Stimulated activated CD8-positive, alpha-beta memory T cell treated with anti-CD3 and anti-CD28 coated beads, Interleukin-15, amount 100 ng/mL, for 4 hours (primary cell): ENCODE measurements at places on chromosomes 13 and 19.

- DNase-seq: no peak
These were observed 98.3 kb downstream of the TNFRSF19 start for GRCh38 chr13:23668562-23668961.

DNA sequence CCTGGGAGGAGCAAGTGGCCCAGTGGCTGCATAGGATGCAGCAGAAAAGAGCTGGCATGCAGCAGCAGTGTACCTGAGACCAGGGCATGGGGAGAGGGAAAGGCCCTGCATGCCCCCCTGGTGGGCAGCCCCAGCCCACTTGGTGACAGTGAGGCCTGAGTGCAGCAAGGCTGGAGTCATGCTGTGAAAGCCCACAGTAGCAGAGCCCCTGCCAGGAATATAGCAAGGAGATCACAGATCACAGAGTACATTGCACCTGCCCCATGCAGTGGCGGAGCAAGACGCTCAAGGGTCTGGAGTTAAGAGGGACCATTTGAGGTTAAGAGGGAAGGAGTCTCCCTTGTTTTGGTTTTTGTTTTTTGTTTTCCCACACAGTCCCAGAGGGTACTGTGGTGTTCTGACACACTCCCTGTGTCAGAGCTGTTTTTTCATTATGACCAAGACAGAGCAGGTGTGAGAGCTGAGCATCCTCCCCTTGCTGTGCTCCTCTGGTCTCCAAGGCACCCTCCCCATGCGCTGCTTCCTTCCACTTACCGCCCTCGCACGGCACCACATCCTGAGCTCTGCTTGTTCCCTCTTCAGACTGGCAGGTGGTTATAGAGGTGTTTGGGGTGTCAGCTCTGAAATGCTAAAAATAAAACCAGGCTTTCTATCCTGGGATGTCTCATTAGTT lies 85.0 kb upstream of the UBL3 start:
- DNase-seq: peak; percentile 17

GRCh38 chr13:102642475-102642874 lies 45.7 kb downstream of the TPP2 start:
- DNase-seq: no peak

DNA sequence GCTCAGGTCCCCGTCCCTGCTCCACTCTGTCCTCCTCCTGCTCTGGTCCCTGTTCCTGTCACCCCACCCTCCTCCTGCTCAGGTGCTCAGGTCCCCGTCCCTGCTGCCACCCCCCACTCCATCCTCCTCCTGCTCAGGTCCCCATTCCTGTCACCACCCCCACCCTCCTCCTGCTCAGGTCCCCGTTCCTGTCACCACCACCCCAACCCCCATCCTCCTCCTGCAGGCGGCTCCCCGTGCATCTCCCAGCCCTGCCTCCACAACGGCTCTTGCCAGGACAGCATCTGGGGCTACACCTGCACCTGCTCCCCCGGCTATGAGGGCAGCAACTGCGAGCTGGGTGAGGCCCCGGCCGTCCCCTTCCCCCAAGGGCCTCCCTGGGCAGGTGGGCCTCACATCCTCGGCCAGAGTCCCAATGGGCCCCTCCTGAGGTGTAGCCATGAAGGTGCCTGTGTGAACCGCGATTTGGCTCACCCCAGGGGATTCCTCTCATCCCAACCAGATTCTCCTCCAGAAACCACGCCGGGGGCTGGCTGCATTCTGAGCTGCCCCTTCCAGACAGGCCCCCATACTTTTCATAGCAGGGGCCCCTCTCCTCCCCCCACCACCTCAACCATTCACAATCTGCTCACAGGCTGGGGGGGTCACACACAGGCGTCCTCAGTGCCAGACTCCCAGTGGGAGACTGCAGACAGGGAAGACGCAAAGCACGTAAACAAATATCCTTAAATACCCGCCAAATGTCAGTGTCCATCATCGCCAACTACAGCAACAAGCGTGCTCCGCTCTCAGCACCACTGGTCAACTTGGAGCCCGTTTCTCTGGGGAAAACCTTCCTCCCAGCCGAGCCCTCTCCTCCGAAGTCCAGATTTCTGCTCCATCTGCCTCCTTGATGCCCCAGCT lies 4.6 kb downstream of the PROZ start:
- no peak for DNase-seq

DNA sequence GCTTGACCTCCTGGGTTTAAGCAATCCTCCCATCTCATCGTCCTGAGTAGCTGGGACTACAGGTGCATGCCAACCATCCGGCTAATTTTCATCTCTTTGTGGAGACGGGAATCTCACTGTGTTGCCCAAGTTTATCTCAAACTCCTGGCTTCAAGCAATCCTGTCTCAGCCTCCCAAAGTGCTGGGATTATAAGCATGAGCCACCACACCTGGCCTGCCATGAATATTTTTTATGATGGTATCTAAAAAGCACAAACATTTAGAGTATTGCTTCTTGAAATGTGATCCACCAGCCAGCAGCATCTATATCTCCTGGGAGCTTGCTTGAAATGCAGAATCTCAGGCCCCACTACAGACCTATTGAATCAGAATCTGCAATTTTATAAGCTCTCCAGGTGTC lies 111.2 kb upstream of the CLDN10 start:
- DNase-seq: no peak

DNA sequence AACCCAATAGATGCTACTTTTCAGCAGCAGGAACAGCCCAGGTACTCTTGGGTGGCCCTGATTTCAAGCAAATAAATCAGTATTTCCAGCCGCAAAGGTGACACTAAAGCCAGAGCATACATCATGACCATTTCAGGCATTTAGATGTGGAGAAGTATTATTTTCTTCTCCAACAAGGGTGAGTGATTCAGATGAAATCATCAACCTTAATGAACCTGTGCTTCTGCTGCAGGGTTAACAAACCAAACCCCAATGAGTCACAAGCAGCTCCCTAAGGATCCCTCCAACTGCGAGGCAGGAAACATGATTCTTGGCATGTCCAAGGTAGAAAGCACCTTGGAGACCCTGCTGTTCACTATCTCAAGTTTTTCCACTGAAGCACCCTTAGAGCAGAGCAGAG lies 32.7 kb downstream of the MBNL2 start:
- no peak for DNase-seq

GRCh38 chr13:33798023-33798422 lies 19.9 kb upstream of the RFC3 start:
- no peak for DNase-seq

- DNase-seq: peak; percentile 9
These were observed 58.7 kb upstream of the PABPC3 start for GRCh38 chr13:25037057-25037813.

GRCh38 chr13:31919971-31920726 lies 111.4 kb upstream of the FRY start:
- no peak for DNase-seq

DNA sequence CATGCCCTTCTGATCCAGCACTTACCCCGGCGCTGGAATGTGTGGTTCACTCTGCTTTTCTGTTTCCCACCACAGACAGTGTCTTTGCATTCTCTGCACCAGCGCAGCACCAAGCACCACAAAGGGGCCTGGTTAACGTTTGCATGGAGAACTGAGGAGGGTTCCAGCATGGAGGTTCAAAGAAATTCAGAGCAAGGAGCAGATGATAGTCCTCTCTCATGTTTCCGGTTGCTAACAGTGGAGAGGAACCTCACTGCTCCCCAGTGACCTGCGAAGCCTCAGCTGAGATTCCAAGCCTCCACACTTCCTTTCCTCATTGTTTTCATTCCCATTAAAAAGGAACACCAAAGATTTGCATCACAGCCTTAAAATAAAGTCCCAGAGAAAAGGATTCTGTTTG lies 99.7 kb downstream of the STARD13 start:
- DNase-seq: no peak

- no peak for DNase-seq
These were observed 721 bp downstream of the MED25 start for GRCh38 chr19:49818649-49819370.

GRCh38 chr19:1567116-1567847 lies 843 bp downstream of the MEX3D start:
- no peak for DNase-seq

- DNase-seq: no peak
These were observed 12.3 kb upstream of the C1QTNF9B start for GRCh38 chr13:23909606-23910005.

- peak; percentile 81 for DNase-seq
These were observed at the start of gene GPR180 for GRCh38 chr13:94601446-94602431. Gene GPR180 (plus strand): TSS chr13:94601857. CDS start chr13:94601928, 71 bp downstream.

GRCh38 chr19:42498169-42498757 lies 30.0 kb downstream of the CEACAM1 start:
- no peak for DNase-seq

- DNase-seq: peak; percentile 29
These were observed at the start of gene ETV2 for GRCh38 chr19:35641515-35642151. Gene ETV2 (plus strand): TSS chr19:35641745. CDS start chr19:35642461, 716 bp downstream.

DNA sequence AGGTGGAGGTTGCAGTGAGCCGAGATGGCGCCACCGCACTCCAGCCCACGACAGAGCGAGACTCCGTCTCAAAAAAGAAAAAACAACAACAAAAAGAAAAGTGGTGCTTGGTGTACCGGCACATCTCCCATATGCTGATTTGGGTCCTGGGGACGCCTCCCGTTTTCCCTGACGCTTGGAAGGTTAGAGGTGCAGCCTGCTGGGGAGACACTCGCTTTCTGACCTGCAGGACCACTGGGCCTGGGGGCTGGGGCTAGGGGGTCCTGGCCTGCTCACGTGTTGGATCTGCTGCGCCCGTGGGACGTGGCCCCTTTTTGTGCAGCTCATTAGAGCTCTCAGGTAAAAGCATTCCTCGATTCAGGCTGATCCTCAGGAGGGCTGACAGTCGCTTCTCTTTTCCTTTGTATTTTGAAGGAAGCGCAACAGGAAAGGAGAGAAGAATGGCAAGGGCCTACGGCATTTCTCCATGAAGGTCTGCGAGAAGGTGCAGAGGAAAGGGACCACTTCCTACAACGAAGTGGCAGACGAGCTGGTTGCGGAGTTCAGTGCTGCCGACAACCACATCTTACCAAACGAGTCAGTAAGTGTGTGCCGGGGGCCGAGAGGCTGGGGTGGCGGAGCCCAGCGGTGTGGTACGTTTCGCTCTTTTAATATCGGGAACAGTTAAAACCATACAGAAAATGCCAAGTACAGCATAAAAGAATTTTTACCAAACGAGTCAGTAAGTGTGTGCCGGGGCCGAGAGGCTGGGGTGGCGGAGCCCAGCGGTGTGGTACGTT lies 25.1 kb downstream of the ATP4B start:
- no peak for DNase-seq

DNA sequence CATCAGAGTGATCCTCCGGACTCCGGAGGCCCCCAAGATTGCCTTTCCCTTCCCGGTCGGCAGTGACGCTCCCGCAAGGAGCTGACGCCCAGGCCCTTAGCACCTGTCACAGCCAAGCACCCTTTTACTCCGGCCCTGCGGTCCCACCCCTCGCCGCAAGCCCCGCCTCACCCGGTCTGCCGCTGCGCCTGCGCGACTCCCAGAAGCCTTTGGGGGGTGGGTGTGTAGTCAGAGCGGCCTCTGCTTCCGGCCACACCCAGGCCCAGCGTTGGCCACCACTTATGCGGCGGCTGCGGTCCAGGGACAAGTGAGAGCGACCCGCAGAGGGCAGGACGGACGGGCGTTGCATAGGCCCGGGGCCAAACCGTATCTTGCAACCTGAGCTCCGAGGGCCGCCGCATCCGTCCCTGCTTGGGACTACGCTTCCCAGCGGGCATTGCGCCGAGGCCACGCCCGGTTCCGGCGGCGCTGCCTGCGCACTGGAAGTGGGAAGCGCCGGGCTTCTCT lies 441 bp upstream of the ZFP28 start:
- peak; percentile 78 for DNase-seq

DNA sequence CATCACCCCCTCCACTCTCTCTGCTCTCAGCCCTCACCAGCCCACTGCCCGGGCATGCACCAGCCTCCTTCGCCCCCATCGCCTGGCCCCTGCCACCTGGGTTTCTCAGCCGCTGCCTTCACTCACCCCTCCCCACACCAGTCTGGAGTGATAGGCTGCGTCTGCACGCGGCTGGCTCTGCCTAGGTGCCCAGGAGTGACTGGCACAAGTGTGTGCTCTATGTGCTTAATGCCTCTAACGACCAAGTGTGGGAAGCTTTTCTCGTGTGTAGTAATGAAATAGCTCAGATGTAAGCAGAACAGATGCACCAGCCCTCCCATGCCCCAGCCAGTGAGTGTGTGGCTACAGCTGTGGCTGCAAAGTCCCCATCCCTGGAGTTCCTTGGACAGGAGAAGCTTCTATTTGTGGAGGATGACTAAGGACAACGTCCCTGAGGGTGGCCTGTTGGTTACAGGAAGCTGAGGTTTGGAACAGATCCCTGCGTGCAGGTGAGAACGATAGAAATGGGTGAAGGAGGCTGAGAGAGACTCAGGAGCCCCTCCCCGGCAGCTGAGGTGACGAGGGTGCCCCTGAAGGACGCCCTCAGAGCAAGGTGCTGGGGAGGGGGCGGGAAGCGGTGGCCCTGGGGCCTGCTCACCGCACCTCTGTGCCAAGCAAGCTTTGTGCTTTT lies 35.6 kb downstream of the ATP11A start:
- no peak for DNase-seq

- no peak for DNase-seq
These were observed 758 bp upstream of the ZNF888 start for GRCh38 chr19:52923778-52924593.

- no peak for DNase-seq
These were observed 324.9 kb downstream of the UQCRFS1 start for GRCh38 chr19:28887920-28888618.

GRCh38 chr19:44192127-44192526 lies 20.2 kb upstream of the ZNF227 start:
- no peak for DNase-seq

DNA sequence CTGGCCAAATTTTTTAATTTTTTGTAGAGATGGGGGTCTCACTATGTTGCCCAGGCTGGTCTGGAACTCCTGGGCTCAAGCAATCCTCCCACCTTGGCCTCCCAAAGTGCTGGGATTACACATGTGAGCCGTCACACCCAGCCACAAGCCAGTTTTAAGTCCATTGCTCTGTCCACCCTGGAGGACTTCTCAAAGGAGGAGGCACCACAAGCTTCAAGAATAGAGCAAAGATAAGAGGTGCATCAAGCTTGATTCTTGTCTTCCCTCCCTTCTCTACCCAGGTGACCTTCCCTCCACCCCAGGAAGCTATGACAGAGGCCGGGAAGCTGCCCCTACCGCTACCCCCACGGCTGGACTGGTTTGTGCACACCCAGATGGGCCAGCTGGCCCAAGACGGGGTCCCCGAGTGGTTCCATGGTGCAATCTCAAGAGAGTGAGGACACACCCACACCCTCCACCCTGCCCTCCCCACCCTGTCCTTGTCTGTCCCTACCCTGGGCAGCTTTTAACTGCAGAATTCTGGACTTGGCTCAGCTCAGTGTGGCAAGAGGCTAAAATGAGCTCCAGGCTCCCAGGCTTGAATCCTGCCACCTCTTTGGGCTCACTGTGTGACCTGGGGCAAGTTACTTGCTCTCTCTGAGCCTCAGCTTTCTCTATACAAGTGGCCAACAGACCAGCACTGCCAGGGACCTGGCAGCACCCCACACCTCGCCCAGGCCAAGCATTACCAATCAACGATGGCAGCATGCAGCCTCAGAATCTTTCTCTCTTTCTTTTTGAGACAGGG lies 5.2 kb downstream of the HSH2D start:
- no peak for DNase-seq

- DNase-seq: no peak
These were observed 25.0 kb downstream of the GRIN2D start for GRCh38 chr19:48418317-48419064.
